ENCODE measurements at places on chromosomes 13 and 19. TPM values are rescaled to one million over a fixed set of nuclear protein-coding genes. Genes with fewer than 3 reads are reported as not detected.

Gene GNA15
- 106 TPM for total RNA-seq

Gene OCEL1
- 3.2 TPM for total RNA-seq

Gene ZMYM5
- total RNA-seq, result 12.4 TPM

Gene PSG1
- total RNA-seq, result not detected

Gene AP1M2
- total RNA-seq, result 135 TPM

Gene SLC7A10
- not detected for total RNA-seq

Gene BRCA2
- 0.53 TPM for total RNA-seq
